A549 treated with dexamethasone at 1 μM for 4 hours (cell line): ENCODE measurements at places on chromosomes 11 and 22. TPM values are rescaled to one million over a fixed set of nuclear protein-coding genes. Genes with fewer than 3 reads are reported as not detected.

Gene SYT13
- 5.8 to 7.5 TPM (median 6.6 TPM) in 5 replicates for total RNA-seq

Gene CNTN5
- not detected in 5 replicates for total RNA-seq

Gene MIAT
- total RNA-seq: 0.11 to 0.38 TPM (median 0.25 TPM) in 5 replicates

Gene FOXR1
- total RNA-seq: not detected in 5 replicates

Gene EXPH5
- total RNA-seq: 0.05 to 0.06 TPM (median 0.05 TPM) in 4 of 5 replicates, not detected in the other

Gene ABCC8
- total RNA-seq: 6.9 to 14.7 TPM (median 10.1 TPM) in 5 replicates

Gene CST6
- total RNA-seq: not detected in 5 replicates

Gene RAG1
- 0.01 to 0.53 TPM (median 0.40 TPM) in 5 replicates for total RNA-seq

Gene NLRP14
- total RNA-seq: not detected in 5 replicates

Gene HORMAD2
- not detected in 5 replicates for total RNA-seq

Gene SPDYC
- not detected in 5 replicates for total RNA-seq

Gene FAM118B
- 13.4 to 16.9 TPM (median 14.9 TPM) in 5 replicates for total RNA-seq

Gene APOA5
- 0.05 TPM in 1 of 5 replicates, not detected in the others for total RNA-seq

Gene DRG1
- 55.8 to 85.9 TPM (median 61.0 TPM) in 5 replicates for total RNA-seq

Gene HOATZ
- total RNA-seq: not detected in 5 replicates

Gene OR8G1
- not detected in 5 replicates for total RNA-seq

Gene LDHAL6A
- total RNA-seq: not detected in 5 replicates

Gene MUS81
- 22.6 to 34.8 TPM (median 32.1 TPM) in 5 replicates for total RNA-seq

Gene HPS4
- total RNA-seq: 14.1 to 17.4 TPM (median 16.0 TPM) in 5 replicates

Gene TMEM45B
- total RNA-seq: 0.04 to 0.18 TPM (median 0.11 TPM) in 5 replicates

Gene KIAA1671
- total RNA-seq: 9.8 to 14.6 TPM (median 13.7 TPM) in 5 replicates

Gene KRTAP5-10
- not detected in 5 replicates for total RNA-seq

Gene DKK3
- 15.2 to 23.6 TPM (median 19.3 TPM) in 5 replicates for total RNA-seq

Gene OR5M10
- not detected in 5 replicates for total RNA-seq

Gene APOBEC3G
- 0.09 to 0.24 TPM in 2 of 5 replicates, not detected in the others for total RNA-seq

Gene CFAP300
- total RNA-seq: 5.0 to 7.0 TPM (median 5.6 TPM) in 5 replicates

Gene HEPN1
- total RNA-seq: not detected in 5 replicates

Gene PARVG
- total RNA-seq: not detected in 5 replicates

Gene PACSIN3
- 20.9 to 27.3 TPM (median 24.2 TPM) in 5 replicates for total RNA-seq

Gene CCDC87
- 0.39 to 0.75 TPM (median 0.55 TPM) in 5 replicates for total RNA-seq

Gene ADAMTS8
- 1.1 to 2.3 TPM (median 1.9 TPM) in 5 replicates for total RNA-seq

Gene DEUP1
- not detected in 5 replicates for total RNA-seq
